ENCODE measurements at places on chromosomes 1 and 21.

GRCh38 chr1:19534281-19534680 lies 48.9 kb upstream of the CAPZB start:
- DNase-seq, result no peak

- DNase-seq, result no peak
Observed at GRCh38 chr1:83625646-83626045, 373.3 kb downstream of the TTLL7 start.

DNA sequence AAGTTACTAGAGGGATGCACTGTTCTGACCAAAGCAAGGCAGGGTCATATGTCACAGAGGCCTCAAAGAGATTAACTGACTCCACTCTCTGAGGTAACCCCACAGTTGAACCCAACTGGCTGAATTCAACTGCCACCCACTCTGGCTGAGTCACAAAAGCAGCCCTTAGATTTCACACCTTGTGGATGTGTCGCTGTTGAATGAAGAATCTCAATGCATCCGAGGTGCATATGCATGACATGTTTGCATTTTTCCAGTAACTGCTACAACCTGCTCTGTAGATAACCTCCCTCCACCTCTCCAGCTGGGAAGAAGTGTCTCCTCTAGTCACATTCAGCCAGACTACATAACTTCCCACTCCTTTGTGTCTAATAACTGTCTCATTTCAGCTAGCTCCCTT lies 27.9 kb upstream of the KIF21B start:
- DNase-seq, result no peak

GRCh38 chr1:236065509-236066005 lies 667 bp upstream of the NID1 start:
- no peak for DNase-seq

GRCh38 chr1:9038881-9039760 lies 12.9 kb upstream of the SLC2A7 start:
- no peak for DNase-seq

GRCh38 chr1:53187401-53187800 lies 9.2 kb upstream of the CPT2 start:
- DNase-seq, result no peak

GRCh38 chr1:152109998-152110294 lies 5.3 kb downstream of the TCHH start:
- DNase-seq, result peak; percentile 13

GRCh38 chr21:26534517-26534916 lies 38.6 kb downstream of the CYYR1 start:
- DNase-seq, result no peak

DNA sequence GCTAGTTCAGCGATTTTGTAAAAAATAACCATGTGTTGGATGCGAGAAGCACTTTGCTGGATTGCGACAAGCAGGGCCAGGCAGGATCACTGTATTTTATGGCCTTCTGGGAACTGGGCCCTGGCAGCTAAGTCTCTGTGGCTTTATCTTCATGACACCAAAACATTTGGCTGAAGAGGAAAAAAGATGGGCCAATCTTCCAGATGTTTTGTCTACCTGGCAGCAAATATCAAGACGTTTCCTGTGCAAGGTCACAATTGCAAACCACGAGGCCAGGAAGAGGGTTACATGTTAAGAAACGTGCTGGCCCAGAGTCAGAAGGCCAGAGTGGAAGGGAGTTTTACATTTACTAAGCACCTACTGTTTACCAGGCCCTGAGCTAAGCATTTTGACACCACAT lies 22.1 kb downstream of the GRIK3 start:
- DNase-seq, result no peak

DNA sequence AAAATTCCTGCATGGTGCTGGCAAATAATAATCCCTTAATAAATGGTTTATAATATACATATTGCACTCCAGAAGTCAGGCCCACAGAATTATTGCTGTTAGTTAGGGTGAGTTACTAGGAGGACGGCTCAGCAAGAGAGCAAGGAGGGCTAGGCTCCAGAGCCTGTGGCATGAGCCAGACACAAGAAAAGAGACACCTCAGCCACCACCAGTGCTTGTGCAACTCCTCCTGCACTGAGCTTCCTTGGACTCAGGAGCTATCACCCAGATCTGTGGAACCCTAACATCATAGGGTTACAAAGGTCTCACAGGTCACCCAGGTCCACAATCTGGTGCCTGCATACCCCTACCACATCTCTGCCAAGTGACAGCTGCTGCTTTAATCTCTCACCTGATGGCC lies 12.8 kb upstream of the LRRC8D start:
- no peak for DNase-seq

GRCh38 chr1:21614419-21615115 lies 54.6 kb downstream of the RAP1GAP start:
- DNase-seq, result no peak

DNA sequence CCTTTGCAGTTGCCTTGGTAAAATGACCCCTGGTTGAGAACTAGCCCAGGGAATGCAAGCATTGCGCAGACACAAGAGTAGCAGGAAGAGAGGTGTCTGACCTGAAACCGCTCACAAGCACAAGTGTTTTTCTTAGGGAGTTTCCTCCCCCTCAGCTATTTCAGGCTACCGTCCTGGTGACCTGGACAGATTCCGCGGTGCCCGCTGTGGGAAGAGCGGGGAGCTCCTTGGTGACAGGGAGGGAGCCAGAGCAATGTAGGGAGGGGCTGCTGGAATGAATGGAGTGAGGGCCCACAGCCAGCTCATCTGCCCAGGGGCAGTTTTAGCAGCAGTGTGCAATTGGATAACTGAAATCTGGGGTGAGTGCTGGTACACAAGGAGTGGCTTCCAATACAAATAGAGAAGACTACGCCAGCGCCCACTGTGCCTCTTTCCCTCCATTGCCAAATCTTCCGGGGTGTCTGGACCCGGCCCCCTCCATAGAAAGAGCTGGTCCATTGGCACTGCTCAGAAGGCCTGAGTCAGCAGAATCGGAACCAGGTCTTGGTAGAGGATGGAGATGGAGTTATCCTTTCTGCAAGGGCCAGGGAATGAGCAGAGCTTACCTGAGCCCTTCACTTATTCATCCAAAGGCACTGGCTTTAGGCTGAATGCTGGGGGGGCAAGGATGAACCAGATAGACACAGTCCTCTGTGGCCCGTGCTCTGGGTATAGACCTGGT lies 82.8 kb downstream of the TRABD2B start:
- DNase-seq, result no peak

- no peak for DNase-seq
Observed at GRCh38 chr1:91601554-91602376, 101.1 kb downstream of the CDC7 start.

DNA sequence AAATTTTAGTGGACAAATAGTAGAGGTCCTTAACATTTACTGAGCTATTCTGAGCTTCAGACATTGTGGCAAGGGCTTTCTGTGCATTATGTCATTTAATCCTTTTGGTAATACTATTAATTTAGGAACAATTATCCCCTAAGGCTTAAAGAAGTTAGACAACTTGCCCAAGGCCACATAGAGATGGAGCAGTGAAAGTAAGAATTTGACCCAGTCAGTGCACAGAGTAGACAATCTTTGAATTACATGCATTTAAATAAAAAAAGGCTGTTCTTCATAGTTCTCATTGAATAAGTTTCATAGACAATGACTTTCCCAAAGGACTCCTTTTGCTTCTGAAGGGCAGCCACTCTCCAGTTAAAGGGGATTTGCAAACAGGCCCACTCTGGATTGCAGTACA lies 142.7 kb downstream of the RUNX1 start:
- DNase-seq, result no peak

- no peak for DNase-seq
Observed at GRCh38 chr1:206001476-206001888, 1.7 kb downstream of the RAB7B start.

DNA sequence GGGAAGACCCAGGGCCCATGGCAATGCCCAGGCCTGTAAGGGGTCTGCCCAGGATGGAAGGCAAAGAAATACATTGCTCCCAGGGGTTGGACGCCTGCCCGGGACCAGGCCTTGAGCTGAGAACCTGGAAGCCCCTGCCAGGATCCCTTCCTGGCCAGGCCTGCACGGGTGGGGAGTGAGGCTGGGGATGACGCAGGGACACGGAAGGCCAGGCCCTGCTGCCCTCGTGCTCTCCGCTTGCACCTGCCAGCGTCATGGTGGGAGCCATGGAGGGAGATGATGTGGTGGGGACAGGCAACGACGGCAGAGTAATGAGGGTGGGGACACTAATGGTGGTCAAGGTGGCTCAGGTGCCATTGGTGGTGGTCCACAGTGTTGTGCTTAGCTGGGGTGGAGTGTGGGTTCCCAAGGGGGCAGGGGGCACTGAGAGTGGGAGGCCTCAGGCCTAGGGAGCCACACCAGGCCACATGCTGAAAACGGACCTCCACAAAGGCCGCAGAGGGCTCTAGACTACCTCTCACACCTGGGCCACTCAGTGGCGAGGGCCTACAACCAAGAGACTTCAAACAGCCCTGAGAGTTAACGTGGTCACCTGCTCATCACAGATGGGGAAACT lies 4.3 kb downstream of the HES3 start:
- DNase-seq, result no peak

- DNase-seq, result no peak
Observed at GRCh38 chr21:17921579-17922530, 102.7 kb upstream of the C21orf91 start.

- DNase-seq, result no peak
Observed at GRCh38 chr21:33650230-33650629, 7.9 kb downstream of the ITSN1 start.

GRCh38 chr1:30538226-30538992 lies 185.0 kb downstream of the MATN1 start:
- no peak for DNase-seq

DNA sequence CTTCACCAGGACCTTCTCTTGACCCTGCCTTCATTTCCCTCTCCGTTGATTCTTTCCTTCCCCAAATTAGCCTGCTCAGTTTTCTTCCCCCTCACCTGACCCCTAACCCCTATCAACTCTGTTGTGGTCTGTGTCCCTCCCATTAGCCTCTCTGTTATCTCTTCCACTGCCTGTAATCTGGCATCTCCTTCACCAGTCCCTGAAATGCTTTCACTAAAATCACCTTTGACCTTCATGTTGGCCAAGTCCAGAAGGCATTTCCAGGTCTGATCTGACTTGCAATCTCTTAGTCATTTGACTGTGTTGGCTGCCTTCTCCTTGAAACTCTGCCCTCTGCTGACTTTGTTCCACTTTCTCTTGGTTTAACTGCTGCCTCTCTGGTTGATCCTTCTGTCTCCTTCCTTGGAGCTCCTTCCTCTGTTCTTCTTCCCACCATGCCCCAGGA lies 28.2 kb downstream of the ATP8B2 start:
- peak; percentile 38 for DNase-seq

DNA sequence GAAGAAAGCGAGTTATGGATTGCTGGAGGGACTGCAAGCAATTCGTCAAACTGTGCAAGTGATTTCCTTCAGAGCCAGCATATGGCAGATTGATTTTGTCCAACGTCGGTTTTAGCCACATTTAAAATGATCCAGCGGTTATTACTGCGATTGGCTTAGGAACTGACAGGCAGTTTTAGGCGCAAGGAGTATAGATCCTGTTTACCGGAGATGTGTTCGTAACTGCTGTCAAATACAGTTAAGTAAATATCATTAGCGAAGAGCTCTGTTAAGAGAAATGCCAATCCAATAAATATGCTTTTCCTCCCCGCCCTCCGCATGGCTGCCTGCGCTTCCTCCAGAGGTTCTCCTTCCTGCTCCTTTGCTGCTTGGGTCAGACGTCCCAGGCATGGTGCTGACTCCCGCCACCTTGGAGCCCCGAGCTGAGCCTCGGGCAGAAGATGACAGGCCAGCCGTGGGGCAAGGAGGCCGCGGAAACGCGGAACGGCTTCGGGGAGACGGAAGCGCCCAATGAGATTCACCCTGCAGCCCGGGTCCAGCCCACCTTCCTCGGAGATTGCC lies 9.4 kb upstream of the BARHL2 start:
- DNase-seq, result no peak

DNA sequence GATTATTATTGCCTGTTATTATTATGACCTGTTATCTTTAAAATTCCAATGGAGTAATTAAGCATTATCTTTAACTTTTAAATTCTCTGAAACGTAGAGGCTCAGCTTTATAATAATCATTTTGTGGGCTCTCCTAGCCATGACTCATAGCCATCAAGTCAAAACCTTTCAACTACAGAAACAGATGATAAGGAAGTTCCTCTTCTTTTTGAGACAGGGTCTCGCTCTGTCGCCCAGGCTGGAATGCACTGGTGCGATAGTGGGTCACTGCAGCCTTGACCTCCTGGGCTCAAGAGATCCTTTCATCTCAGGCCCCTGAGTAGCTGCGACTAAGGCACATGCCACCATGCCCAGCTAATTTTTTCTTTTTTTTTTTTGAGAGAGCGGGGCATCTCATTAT lies 43.5 kb downstream of the CHML start:
- no peak for DNase-seq

GRCh38 chr1:29655945-29656850 lies 419.9 kb downstream of the PTPRU start:
- no peak for DNase-seq

DNA sequence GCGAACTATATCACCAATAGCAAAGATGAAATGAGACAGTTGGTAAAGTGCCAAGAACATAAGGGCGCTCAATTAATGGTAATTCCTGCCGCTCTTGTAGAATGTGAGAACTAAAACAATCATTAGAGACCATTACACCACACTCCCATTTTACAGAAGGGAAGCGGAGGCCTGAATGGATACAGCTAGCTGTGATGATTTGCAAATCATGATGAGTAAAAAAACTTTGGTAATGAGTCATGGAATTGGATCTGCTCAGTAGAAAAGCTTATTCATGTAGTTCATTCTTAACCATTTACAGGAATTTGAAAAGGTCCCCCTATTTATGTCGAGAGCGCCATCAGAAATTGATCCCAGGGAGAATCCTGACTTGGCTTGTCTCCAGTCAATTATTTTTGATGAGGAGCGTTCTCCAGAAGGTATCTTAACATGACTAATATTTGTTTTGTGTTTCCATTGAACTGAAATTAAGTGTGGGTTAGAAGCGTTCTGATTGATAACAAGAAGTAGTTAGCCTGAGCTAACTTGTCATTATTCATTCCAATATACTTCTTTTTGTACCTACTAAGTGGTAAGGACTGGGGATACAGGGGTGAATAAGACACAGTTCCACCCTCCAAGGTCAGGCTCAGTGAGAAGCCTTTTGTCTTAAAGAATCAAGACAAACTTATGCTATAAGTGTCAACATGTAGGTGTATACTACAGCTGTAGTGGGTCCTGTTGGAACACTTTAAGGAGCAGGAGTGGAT lies 812 bp downstream of the TTC4 start:
- DNase-seq, result no peak

GRCh38 chr1:147912553-147912952 lies 10.0 kb downstream of the GJA8 start:
- no peak for DNase-seq

GRCh38 chr1:21865943-21866706 lies 54.1 kb downstream of the LDLRAD2 start:
- DNase-seq, result peak; percentile 30

DNA sequence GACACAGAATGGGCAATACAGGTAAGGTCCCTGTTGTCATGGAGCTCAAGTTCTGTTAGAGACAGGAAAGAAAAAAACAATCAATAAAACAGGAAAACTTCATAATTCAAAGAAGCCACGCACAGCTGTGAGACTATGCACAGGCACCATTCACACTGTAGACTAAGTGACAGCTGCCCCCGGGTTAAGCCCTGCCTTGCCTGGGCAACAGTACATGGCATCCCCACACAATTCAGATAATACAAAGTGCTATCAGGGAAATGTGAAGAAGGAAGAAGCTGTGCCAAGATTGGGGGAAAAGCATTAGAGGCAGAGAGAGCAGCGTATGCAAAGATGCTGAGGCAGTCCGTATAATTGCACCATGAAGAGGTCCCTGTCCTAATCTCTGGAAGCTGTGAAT lies 9.0 kb upstream of the KCNE2 start:
- no peak for DNase-seq
